IMR-90 (cell line): ENCODE measurements at places on chromosomes 1 and 21. TPM values are rescaled to one million over a fixed set of nuclear protein-coding genes. Genes with fewer than 3 reads are reported as not detected.

SLAMF9 gene
- 0.18 and 0.28 TPM in 2 replicates for total RNA-seq

SYCP1 gene
- total RNA-seq, result not detected in 2 replicates

LHX8 gene
- not detected in 2 replicates for total RNA-seq

COL24A1 gene
- total RNA-seq, result 1.4 and 2.5 TPM in 2 replicates

MTHFR gene
- 6.7 and 7.3 TPM in 2 replicates for total RNA-seq

PGLYRP3 gene
- not detected in 2 replicates for total RNA-seq
